ENCODE measurements at places on chromosomes 3 and 15. TPM values are rescaled to one million over a fixed set of nuclear protein-coding genes. Genes with fewer than 3 reads are reported as not detected.

GRCh38 chr15:28981351-28981720 is 95.6 kb downstream of the APBA2 start:
- DNase-seq: no peak

- no peak for DNase-seq
These were observed 3.0 kb downstream of the TRAK1 start for GRCh38 chr3:42094128-42094527.

GRCh38 chr15:57528940-57529565 is 62.7 kb upstream of the MYZAP start:
- no peak for DNase-seq

GRCh38 chr3:70914862-70915261 is 602.4 kb upstream of the MDFIC2 start:
- DNase-seq: no peak

GRCh38 chr15:47824147-47824546 is 106.8 kb downstream of the SEMA6D start:
- DNase-seq: no peak

DNA sequence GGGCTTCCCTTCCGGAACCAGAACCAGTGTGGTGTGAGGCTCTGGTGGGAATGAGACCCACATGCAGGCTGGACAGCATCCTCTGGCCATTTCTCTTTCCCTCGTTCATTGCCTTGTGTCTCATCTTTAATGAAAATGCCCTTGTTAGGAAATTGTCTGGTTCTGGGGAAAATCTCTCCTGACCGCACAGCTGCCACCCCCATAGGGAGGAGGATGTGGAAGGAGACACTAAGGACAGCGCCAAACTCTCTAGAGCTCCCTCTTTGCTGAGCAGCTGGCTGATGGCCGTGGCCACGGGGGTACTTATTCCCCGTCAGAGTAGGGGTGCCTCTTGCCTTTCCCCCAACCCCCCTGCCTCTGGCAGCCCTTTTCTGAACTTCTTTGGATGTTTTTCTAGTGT is 297.6 kb upstream of the C2CD4B start:
- no peak for DNase-seq

- no peak for DNase-seq
These were observed 49.4 kb upstream of the ATP2C1 start for GRCh38 chr3:130844462-130844861.

GRCh38 chr15:57395292-57395691 is 19.0 kb downstream of the CGNL1 start:
- DNase-seq: no peak

DNA sequence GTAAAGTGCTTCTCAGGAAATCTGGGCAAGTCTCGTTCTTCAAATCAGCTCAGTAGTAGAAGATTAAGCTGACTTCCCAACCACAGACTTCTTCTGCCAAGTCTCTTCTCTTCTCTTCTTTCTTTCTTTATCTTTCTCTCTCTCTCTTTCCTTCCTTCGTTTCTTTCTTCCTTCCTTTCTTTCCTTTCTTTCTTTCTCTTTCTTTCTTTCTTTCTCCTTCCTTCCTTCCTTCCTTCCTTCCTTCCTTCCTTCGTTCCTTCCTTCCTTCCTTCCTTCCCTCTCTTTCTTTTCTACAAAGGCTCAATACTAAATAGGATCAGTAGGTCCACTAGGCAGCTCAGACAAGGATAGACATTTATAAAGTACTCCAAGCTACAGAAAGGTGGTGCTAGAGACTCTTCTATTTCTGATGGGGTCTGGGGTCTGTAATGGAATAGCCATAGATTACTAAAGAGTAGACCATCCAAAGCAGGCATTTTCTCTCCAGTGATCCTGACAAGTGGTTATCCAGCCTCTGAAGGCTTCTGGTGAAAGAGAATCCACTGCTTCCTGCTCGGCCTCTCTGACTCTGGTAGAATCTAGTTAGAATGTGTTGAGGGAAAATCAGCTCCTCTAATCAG is 100.8 kb downstream of the TPRG1 start:
- DNase-seq: no peak

DNA sequence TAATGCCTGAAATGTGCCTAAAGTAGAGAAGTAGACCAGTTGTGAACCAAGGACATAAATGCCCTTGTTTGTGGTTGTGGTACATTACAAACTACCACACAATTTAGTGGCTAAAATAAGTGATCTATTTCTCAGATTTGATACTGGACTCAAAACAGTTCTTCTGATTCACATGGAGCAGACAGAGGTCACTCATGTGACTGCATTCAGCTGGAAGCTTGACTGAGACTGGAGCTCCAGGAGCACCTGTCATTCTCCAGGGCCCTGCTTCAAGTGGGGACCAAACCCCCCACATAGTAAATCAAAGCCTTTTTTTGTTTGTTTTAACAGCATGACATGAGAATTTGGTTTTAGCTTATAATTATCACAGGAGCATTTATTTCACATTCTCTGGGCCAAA is 301.2 kb downstream of the OXSM start:
- no peak for DNase-seq

DNA sequence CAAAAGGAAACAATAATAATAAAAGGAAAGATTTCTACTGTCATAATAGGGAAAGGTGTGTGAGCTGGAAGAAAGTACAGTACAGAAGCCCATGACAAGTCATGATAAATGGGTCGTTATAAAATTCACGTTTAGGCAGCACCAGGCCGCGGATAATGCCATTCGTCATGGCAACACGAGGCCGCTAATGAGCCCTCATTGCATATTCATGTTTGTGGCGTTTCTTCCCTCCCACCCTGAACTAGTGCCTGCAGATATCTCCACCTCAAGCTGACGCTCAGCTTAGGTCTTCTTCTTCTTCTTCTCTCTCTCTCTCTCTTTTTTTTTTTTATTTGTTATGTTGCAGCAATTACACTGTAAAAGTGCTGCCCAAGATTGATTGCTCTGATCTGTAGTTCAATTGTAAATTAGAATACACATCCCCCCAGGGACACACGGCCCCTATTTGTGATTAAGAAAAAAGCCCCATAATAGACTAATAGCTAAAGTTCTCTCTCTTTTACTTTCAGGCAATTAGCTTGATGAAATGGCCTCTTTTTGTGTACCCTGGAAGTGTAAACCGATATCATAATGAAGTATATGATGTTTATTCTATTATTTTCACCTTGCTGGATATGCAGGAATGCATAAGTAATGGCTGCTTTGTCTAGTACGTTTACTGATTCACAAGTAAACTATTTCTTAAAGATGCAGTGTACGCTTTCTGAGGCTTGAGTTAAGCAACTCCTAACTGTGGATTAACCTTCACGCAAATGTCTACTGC is 61.9 kb upstream of the NR2F2 start:
- no peak for DNase-seq

- DNase-seq: no peak
These were observed 427.1 kb upstream of the RASGRP1 start for GRCh38 chr15:38991701-38992100.

DNA sequence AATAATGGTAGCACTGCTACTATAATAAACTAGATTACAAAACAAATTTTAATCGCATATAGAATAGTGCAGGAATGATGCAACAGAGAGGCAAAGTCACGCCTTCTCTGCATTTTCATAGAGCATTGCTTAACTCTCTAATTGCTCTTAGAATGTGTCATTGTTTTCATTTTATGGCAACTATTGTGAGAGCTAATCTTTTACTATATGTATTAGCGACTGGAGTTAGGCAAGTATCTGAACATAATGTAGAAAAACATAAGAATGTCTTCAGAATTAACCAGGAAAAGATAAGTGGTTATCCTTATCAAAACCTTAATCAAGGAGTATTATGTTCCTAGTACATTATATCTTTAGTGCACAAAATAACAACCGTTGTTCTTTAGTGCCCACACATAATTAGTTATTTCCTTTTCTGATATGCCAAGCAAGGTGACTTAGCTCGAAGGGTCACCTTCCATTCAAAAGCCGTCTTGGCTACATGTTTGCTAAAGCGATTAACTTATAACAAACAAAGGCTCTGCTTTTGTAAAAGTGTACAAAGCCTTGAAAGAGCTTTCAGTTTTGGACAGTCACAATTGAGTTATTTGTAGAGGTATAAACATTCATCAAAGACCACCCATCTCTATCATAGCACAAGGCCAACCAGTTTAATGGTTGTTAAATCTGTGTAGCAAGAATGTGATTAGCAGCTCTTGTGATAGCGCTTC is 1328.9 kb downstream of the ROBO2 start:
- DNase-seq: no peak

Gene BCHE
- 11.3 TPM for polyA plus RNA-seq

Gene CLDN18
- polyA plus RNA-seq: 2.7 TPM

Gene MUSTN1
- polyA plus RNA-seq: 0.38 TPM

Gene DNAH12
- polyA plus RNA-seq: 3.0 TPM
